Thoracic aorta endothelial cell (primary cell): ENCODE measurements at places on chromosomes 7 and 10. TPM values are rescaled to one million over a fixed set of nuclear protein-coding genes. Genes with fewer than 3 reads are reported as not detected.

The SLC13A1 gene
- total RNA-seq = not detected in 2 replicates

The PARD3 gene
- 56.2 and 63.4 TPM in 2 replicates for total RNA-seq

The PHYH gene
- total RNA-seq = 9.0 and 10.0 TPM in 2 replicates

The LBX1 gene
- total RNA-seq = not detected in 2 replicates

The PON1 gene
- not detected in 2 replicates for total RNA-seq

The FAM25C gene
- not detected in 2 replicates for total RNA-seq

The ST8SIA6 gene
- total RNA-seq = 0.29 and 2.3 TPM in 2 replicates

The VPS37D gene
- total RNA-seq = 1.9 and 2.1 TPM in 2 replicates

The TUBAL3 gene
- 0.57 and 0.66 TPM in 2 replicates for total RNA-seq

The IGF2BP3 gene
- total RNA-seq = 196 and 275 TPM in 2 replicates

The KCNIP2 gene
- 0.79 and 0.80 TPM in 2 replicates for total RNA-seq

The VWA2 gene
- not detected in 2 replicates for total RNA-seq

The PTPN20 gene
- total RNA-seq = under 0.01 and 0.57 TPM in 2 replicates

The CLDN3 gene
- 0.27 and 0.43 TPM in 2 replicates for total RNA-seq

The AKR1D1 gene
- not detected in 2 replicates for total RNA-seq

The FGF8 gene
- total RNA-seq = 0.13 TPM in 1 of 2 replicates, not detected in the other

The ZNF503 gene
- 2.0 and 2.4 TPM in 2 replicates for total RNA-seq

The COBL gene
- not detected in 2 replicates for total RNA-seq

The THAP5 gene
- total RNA-seq = 24.1 and 26.7 TPM in 2 replicates

The PPIA gene
- total RNA-seq = 3,497 and 3,703 TPM in 2 replicates

The EEPD1 gene
- total RNA-seq = 0.27 and 2.5 TPM in 2 replicates

The OR2A1 gene
- 0.22 TPM in 1 of 2 replicates, not detected in the other for total RNA-seq

The EGFR gene
- total RNA-seq = 3.8 and 5.1 TPM in 2 replicates

The C1QL3 gene
- 0.14 and 0.66 TPM in 2 replicates for total RNA-seq

The AKR1C2 gene
- total RNA-seq = 2.0 and 2.2 TPM in 2 replicates

The LGI1 gene
- total RNA-seq = not detected in 2 replicates

The PLPP4 gene
- total RNA-seq = 4.7 and 8.0 TPM in 2 replicates

The ADK gene
- 89.0 and 101 TPM in 2 replicates for total RNA-seq

The UPK3B gene
- total RNA-seq = 0.13 TPM in 1 of 2 replicates, not detected in the other

The LIPK gene
- not detected in 2 replicates for total RNA-seq

The CREB5 gene
- 5.9 and 6.9 TPM in 2 replicates for total RNA-seq

The DNAJB9 gene
- 14.1 and 17.0 TPM in 2 replicates for total RNA-seq

The GRID2IP gene
- not detected in 2 replicates for total RNA-seq

The NPSR1 gene
- total RNA-seq = not detected in 2 replicates

The MGMT gene
- 1.5 and 8.5 TPM in 2 replicates for total RNA-seq

The SFRP4 gene
- total RNA-seq = not detected in 2 replicates

The MUC3A gene
- not detected in 2 replicates for total RNA-seq

The ARHGEF35 gene
- total RNA-seq = 0.53 and 1.1 TPM in 2 replicates

The PTF1A gene
- not detected in 2 replicates for total RNA-seq

The OR9A2 gene
- total RNA-seq = 0.27 TPM in 1 of 2 replicates, not detected in the other

The AKR1B15 gene
- not detected in 2 replicates for total RNA-seq

The HOXA3 gene
- 1.1 and 1.9 TPM in 2 replicates for total RNA-seq

The CRYGN gene
- not detected in 2 replicates for total RNA-seq

The STEAP1B gene
- 67.3 and 112 TPM in 2 replicates for total RNA-seq

The NUTM2E gene
- total RNA-seq = not detected in 2 replicates

The ACSL5 gene
- total RNA-seq = 10.6 and 35.9 TPM in 2 replicates

The ZNF800 gene
- total RNA-seq = 37.4 and 42.4 TPM in 2 replicates

The SPDYE11 gene
- not detected in 2 replicates for total RNA-seq

The TSPAN15 gene
- 23.9 and 31.1 TPM in 2 replicates for total RNA-seq
